ENCODE measurements at places on chromosomes 4 and X.

- DNase-seq: no peak
These were observed 80.6 kb upstream of the CD99 start for GRCh38 chrX:2610246-2611170.

DNA sequence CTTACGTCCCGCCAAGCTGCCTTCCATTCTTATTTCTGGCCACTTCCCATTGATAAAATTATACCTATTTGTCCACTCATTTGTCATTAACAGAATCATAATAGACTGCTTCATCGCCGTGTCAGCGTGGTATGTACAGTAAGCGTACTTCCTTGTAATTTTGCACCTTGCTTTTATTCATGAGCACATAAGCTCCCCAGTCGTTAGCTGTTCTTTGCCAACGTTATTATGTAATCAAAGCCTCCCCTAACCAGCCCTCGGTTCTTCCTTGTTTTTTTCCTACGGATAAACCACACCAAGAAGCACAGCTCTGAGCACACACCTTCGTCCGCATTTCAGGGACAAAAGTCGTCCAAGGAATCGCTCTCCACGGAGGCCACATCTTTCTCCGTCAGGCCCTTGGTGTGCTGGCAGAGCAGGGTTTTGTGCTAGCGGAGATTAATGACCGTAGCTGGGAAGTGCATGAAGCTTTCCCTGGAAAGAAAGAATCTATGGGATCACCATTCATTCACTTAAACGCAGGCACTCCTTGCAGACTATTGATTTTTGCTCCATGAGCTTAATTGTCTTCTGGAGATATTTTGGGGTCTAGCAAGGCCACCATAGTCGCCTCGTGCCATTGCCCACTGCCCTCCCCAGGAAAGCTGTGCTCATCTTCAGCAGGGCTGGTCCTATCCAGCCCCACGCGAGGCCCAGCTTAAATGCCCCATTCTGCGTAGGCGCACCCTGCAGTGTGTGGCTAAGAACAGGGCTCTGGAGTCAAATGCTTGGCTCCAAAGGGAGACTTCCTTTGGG lies 200.9 kb upstream of the PSAPL1 start:
- no peak for DNase-seq

DNA sequence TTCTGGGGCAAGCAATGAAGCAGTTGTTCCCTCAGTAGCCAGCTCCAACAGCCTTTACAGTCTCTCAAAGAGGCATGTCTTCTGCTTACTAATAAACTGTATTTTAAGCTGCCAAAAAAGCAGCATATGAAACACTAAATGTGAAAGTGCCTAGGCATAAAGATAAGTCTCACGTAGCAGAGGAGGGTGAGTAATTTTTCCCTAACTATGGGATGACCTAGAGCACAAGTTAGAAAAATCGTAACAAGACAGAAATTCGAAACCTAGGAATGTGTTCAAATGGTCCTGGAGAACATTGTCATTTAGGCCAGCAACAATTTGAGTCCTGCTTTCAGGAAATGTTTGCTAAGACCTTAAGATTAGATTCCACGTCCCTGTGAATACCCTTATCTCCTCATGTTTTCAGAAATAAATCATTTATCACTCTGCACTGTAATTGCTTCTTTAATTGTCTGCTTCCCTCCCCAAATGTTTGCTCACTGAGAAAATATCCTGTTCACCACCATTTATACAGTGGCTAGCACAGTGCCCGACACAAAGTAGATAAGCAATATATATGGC lies 222.2 kb downstream of the KCNIP4 start:
- DNase-seq: no peak

DNA sequence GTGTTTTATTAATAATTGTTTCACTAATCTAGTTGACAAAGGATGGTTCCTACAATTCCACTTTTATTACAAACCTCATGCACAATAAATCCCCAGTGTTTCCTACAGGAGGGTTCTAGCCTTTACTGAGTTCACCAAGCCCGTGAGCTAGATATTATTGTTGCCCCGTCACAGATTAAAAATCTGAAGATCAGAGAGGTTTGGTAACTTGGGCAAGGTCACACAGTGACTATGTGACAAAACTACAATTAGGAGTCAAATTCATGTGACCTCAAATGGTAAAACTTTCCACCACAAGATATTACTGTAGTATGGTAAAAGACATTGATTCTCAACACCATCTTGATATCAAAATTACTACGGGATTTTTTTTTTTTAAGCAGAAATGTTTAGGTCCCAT lies 124.6 kb downstream of the BTC start:
- DNase-seq: no peak
